ENCODE measurements at places on chromosomes 2 and 18.

GRCh38 chr2:238587776-238588660, 161.3 kb downstream of the ASB1 start:
- DNase-seq: no peak

- DNase-seq: no peak
Observed at GRCh38 chr2:136164280-136164776, 46.4 kb upstream of the CXCR4 start.

DNA sequence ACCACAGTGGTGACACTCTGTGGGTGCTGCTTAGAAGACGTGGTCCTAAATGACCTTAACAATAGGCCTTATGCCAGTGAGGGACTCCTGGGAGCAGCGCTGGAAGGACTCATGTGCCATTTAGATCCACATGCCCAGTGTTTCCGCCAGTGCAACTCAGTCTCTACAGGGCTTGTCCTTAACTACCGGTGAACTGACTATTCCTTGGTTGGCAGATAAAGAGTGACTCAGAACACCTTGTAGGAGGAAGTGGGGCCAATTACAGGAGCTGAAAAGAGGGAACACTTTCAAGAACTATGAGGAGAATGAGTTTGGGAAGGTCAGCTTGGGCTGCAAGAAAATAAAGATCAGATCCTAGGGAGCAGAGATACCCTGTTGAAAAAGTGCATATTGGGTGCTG, 1.8 kb upstream of the CDK5R2 start:
- no peak for DNase-seq

DNA sequence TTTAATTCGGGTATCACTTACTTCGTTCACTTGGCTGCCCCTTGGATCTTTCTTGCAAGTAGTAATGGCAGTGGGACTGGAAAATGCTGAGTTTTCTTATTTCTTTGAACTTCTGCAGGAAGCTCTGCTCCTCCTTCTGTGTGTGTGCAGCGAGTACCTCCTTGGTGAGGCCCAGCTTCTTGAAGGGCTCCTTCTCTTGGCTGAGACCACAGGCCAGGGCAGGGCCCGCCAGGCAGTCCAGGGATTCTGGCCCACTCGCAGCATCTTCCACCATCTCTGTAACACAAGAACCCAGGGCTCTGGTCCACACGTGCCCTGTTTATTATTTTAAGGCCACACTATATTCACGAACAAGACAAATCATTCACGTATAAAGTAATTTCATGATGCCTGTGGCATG, 15.8 kb upstream of the HES6 start:
- DNase-seq: no peak

DNA sequence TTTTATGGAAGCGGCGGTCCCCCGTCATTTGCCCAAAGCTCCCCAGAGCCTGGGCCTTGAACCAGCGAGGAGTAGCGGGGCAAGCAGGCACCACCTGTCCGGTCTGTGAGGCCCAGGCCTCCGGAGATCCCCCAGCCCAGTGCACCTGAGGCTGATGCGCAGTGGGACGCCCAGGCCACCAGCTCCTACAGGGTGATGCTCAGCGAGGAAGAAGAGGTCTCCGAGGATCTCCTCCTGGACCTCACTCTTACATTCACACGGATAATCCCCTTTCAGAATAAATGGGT, 220.2 kb downstream of the NDUFA10 start:
- peak; percentile 3 for DNase-seq

DNA sequence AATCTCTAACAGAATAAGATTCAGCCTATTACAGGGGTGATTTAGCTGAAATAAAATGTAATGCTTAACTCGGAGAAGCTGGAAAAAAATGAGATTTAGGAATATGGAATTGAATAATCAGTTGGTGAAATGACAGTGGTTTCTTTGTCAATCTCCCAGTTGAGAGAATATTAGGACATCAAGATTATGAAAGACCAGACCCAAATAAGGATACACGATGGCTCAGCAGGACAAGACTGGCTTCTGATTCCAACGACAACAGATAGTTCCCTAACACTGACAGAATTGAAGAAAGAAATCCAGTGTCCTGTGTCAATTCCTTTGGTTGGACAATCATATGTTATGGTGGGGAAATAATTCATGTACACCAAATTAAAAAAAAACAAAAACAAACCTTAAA, 55.8 kb downstream of the HRH4 start:
- DNase-seq: no peak

- DNase-seq: no peak
Observed at GRCh38 chr2:205734436-205735037, 52.2 kb downstream of the NRP2 start.
